ENCODE measurements at places on chromosomes 2 and 18.

- DNase-seq: no peak
These were observed 544.9 kb upstream of the SETBP1 start for GRCh38 chr18:44135741-44136140.

- no peak for DNase-seq
These were observed 290.8 kb upstream of the CHAC2 start for GRCh38 chr2:53476834-53477233.

DNA sequence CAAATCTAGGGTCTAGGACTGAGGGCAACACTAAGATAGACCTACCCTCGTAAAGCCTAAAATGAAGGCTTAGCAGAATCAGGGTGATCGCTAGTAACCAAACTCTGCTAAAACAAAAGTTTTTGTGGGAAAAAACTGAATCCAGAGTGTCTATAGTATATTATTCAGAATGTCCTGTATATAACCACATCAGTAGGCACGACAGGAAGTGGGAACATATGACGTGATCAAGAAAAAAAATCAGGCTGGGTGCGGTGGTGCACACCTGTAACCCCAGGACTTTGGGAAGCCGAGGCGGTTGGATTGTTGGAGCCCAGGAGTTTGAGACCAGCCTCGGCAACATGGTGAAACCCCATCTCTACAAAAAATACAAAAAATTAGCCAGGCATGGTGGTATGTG is 106.1 kb downstream of the UGGT1 start:
- no peak for DNase-seq

- DNase-seq: no peak
These were observed 99.8 kb upstream of the ZEB2 start for GRCh38 chr2:144619760-144620159.

DNA sequence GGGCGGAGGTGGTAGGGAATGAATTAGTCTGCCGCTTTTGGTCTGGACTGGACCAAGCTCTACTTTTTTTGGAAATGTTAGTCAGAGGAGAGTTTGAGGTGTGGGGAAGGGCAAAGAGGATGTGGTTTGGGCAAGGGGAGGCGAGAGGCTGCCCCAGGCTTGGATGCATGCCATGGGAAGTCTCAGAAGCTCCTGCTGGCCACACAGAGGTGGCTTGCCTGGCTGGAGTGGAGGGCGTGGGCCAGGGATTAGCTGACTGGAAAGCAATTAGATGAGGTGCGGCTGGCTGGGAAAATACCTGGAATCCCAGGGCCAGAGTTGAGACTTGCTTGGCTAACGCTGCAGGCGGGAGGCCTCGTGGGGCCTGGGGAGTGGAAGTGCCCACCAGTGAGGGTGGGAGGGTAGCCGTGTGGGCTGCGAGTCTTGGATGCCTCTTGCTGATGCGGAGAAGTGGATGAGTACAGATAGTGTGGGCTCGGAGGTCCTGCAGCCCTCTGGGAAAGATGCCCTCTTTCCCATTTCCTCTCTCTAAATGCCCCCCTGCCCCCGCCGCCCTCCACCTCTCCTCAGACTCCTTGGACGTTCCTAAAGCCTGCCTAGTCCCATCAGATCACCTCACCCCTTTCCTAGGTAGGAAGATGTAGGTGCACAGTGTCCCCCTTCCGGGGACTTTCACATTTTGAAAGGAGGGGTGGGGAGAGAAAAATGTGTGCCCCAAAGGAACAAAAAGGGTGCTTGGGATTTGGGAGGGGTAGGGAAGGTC is 117.6 kb downstream of the SMAD7 start:
- DNase-seq: peak; percentile 36

- no peak for DNase-seq
These were observed 842.2 kb upstream of the VRK2 start for GRCh38 chr2:57204364-57204763.

- no peak for DNase-seq
These were observed 425.8 kb downstream of the NRXN1 start for GRCh38 chr2:50606145-50606544.

DNA sequence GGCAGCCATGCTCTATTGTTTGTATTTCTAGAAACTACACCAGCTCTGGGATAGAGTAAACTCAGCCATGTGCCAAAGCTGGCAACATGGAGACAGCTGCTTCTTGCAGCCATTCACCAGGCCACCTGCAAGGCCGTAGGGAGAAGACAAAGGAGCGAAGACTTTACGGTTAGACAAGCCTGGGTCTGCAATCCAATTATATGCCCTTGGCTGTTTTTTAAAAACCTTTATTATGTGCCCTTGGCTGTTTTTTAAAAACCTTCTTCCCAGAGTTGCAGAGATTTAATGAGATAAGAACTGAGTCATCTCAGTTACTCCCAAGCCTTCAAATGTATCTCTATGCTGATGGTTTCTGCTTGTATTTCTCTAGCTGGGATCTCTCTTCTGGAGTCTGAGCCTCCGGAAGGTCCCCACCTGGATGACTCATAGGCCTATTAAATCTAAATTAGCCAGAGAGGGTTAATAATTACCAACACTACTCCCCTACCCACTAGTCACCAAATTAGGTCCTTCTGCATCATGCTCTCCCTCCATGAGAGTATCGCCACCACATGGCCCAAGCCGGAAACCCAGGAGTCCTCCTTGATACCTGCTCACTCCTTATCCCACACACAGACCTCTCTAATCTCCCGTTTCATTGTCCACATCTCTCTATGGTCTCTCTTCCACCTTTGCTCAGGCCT is 17.5 kb upstream of the DPP4 start:
- DNase-seq: no peak

- DNase-seq: no peak
These were observed 155.1 kb upstream of the L3MBTL4 start for GRCh38 chr18:6569813-6570212.

Data from mesothelial cell of epicardium (in vitro differentiated cells).